CD8-positive, alpha-beta memory T cell (primary cell): ENCODE measurements at places on chromosomes 13 and 19. TPM values are rescaled to one million over a fixed set of nuclear protein-coding genes. Genes with fewer than 3 reads are reported as not detected.

DNA sequence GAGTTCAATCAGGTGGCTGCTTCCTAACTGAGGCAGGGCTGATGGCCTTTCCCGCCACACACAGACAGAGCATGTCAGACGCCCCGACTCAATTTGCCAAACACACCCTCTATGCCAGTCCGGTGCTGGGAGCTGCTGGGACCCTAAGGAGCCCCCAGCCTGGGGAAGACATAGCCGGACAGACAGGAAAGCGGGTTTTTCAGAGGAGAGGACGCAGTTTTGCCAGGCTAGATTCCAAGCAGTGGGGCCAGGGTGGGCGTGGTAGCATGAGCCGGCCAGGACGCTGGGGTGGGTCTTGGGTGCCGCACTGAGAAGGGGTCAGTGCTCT is 19.8 kb downstream of the MAST3 start:
- no peak for DNase-seq

GRCh38 chr19:13020002-13020414 is 24.7 kb downstream of the NFIX start:
- no peak for DNase-seq

DNA sequence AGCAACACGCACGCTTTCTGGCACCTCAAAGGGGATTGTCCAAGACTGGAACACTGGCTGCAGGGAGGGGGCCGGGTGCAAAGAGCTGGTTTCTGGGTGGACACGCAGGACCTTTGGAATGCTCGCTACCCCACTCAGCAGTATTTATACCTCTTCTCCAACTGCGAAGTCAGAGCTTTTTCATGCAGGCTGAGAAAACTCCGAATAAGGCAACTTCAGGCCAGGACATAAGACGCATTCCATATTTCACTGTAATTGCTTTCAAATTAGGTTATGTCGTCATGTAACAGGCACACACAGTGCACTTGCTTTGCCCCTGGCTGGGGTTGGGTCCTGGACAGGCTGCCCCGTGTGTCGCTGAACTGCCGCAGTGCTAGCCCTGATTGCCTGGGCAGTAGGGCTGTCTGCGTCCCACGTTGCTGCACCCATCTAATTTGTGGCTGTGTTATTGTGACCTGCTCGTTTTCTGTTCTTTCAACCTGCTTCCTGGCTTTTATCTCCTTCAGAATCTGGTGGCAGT is 44.5 kb downstream of the ACTN4 start:
- no peak for DNase-seq

GRCh38 chr13:44322928-44323327 is 50.7 kb upstream of the SERP2 start:
- no peak for DNase-seq

DNA sequence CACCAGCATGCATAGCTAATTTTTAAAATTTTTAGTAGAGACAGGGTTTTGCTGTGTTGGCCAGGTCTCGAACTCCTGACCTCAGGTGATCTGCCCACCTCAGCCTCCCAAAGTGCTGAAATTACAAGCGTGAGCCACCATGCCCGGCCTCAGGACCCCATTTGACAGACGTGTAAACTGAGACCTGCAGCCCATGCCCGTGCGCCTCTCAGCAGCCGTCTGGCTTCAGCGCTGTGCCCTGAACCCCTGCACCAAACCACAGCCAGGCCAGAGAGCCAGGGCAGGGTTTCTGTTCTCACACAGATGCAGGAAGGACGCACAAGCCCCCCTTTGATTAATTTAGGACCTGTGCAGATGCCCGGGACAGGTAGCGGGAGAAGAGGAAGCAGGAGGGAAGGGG is 7.3 kb upstream of the FFAR1 start:
- no peak for DNase-seq

DNA sequence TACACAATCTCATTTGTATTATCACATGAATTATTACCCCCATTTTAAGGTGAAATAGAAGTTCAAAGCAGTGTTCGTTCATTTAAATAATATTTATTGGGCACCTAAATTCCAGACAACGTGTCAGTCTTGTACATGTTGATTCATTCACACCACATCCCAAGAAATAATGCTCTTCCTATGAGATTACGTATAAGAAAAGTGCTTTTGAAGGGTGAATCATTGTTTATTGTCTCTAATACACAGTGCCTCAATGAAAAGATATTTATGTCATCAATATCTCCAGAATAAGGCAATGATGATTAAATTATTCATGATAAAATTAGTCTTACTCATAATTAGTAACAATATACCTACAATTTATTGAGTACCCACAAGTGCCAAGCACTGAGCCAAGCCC is 35.6 kb downstream of the CLDN10 start:
- no peak for DNase-seq

DNA sequence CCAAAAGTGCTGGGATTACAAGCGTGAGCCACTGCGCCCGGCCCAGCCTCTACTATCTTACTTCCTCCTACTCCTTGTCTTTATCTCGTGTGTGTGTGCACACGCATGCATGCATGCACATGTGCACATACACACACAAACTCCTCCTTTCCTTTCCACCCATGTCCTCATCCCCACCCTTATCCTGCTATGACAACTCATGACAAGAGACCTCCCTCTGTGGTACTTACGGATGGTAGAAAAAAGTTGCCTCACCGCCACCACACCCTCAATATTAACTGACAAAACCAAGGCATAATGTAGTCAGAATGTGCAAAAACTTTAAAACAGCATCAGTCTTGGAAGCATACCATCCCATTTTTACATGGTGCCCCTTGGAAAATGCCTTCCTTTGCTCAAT is 15.9 kb upstream of the EEF1AKMT1 start:
- no peak for DNase-seq

- no peak for DNase-seq
These were observed 78.2 kb downstream of the SHISA2 start for GRCh38 chr13:25973576-25973975.

DNA sequence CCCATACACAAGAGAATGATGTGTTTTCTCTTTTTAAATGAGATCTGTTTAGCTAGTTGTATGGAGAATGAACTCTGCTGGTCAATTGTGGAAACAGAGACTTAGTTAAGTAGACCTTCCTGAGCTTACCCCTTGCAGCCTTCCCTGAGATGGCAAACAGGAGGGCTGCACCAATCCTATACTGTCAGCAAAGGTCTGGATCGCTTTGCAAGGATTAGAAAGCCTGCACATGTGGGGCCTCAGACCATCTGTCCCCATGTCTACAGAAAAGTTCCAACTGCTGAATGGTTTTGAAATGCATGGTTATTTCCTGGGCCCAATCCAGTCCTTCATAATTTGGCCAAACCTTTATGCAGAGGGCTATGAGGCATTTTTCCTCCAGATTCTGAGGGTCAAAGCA is 183.9 kb upstream of the SLC10A2 start:
- DNase-seq = no peak

GRCh38 chr19:46755077-46755852 is 9.0 kb upstream of the STRN4 start:
- no peak for DNase-seq

DNA sequence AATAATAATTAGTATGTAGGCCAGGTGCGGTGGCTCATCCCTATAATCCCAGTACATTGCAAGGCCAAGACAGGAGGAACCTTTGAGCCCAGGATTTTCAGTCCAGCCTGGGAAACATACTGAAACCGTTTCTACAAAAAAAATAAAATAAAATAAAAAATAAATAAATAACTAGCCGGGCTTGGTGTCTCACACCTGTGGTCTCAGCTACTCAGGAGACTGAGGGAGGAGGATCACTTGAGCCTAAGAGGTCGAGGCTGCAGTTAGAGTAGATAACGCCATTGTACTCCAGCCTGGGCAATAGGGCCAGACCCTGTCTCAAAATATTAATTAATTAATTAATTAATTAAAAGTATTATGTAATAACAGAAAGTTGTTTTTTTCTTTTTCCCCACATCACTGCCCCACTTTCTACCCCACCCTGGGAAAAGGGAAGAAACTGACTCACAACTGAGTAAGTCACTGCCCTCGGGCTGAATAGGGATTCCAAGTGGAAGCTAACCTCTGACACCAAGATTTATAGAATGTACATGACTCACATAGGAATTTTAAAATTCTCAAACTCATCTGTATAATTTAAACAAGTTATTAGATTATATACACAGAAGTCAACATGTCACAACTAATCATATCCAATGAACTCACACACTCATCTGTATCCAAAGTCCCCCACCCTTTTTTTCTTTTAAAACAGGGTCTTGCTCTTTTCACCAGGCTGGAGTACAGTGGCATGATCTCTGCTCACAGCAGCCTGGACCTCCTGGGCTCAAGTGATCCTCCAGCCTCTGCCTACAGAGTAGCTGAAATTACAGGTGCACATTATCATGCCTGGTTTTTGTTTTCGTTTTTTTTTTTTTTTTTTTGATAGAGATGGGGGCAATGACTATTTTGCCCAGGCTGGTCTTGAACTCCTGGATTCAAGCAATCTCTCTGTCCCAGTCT is 12.5 kb downstream of the ZNF611 start:
- no peak for DNase-seq

DNA sequence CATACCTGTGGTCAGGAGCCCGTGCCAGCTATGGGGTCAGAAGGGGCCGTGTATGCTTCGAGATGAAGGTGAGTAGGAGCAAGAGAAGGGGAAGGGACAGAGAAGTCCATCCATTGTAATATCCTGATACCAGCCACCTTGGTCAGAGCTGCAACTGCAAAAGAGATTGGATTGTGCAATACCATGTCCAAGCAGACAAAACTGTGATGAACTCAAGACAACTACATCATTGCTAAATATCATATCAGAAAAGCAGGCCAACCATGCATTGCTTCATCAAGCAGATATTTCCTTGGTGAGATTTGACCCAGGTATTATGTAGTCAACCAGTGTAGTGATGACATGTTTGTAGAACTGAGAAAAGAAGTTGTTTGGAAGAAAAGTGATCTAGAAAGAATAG is 12.1 kb downstream of the HNRNPUL1 start:
- DNase-seq = no peak

GPR183 gene
- 232 TPM for polyA plus RNA-seq

PSG6 gene
- polyA plus RNA-seq = not detected

GRK1 gene
- polyA plus RNA-seq = not detected
